ENCODE measurements at places on chromosomes 6 and 20.

DNA sequence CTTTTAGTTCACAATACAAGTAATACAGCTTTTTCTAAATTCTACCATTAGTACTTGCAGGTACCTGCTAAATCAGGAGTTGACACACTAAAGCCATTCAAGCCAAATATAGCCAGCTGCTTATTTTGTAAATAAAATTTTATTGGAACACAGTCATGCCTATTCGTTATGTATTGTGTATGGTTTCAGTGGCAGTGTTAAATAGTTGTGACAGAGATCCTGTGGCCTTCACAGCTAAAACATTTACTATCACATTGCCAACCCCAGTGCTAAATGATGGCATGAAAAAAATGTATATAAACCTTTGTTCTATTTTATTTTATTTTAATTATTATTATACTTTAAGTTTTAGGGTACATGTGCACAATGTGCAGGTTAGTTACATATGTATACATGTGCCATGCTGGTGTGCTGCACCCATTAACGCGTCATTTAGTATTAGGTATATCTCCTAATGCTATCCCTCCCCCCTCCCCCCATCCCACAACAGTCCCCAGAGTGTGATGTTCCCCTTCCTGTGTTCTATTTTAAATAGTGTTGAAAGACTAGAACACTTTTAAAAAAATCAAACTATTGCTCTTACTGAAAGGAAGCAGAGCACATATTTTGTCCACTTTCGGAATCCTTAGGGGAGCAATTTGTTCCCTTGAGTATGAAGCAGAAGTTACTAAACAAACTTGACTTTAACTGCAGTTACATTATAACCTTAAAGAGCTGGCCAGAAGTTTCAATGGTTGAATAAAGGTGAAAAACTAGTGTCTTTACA lies 115.7 kb downstream of the PRIM2 start:
- peak; percentile 30 for DNase-seq

DNA sequence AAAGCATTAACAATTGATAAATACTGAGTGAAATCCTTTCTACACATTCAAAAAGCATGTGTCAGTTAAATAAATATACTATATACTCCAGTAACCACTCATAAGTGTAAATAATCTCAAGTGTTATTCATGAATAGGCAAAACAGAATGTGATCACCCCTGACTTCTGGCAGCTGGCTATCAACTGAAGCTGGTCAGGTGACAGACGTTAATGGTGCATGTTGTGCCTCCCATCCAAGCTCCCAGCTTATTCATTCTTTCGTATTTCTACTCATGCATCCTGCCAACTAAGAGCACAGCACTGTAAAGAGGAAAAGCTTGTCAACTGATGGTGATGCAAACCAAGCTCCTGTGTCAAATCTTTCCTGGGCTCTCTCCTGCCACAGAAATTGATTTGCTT lies 7.7 kb downstream of the PSMB1 start:
- DNase-seq = no peak

- peak; percentile 21 for DNase-seq
Observed at GRCh38 chr20:35991142-35991771, 22.9 kb downstream of the CNBD2 start.

DNA sequence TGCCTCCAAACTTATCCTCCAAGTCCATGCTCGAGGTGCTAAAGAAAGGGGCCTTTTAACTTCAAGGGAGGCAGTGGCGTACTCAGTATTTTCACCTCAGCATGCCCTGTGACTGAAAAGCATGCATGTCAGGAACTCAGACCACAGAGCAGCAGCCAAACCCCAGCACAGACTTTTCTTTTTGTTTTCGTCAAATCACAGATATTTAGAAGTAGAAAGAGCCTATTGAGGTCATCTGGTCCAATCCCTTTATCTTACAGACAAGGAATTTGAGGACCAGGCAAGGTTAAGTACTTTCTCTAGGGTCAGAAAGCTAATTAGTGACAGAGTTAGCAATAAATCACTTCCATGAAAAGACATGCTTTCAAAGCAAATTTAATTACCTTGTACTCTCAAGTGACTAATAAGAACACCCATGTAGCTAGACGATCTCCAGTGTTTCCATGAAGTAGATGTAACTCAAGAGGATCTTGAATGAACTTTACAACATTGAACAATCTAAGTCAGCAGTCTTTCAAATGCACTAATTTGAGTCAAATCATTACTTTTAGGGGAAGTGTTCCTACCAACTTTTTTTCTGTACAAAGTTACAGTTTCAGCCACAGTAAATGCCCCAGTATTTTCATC lies 35.9 kb downstream of the MOXD1 start:
- peak; percentile 26 for DNase-seq

- DNase-seq = no peak
Observed at GRCh38 chr6:159532155-159532554, 160.9 kb downstream of the SOD2 start.

GRCh38 chr6:151001387-151002056 lies 136.0 kb downstream of the MTHFD1L start:
- DNase-seq = no peak

DNA sequence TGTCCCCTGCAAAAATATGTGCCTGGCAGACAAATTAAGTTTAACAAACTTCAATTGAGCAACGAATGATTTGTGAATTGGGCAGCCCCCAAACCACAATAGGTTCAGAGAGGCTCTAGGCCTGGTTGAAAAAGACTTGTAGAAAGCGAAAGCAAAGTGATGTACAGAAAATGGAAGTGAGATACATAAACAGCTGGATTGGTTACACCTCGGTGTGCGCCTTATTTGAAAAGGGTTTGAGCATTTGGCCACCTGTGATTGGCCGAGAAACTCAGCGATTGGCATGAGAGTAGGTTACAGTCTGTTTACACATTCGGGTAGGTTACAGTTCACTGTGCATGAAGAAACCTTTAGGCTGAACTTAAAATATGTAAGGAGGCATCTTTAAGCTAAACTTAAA lies 136.9 kb downstream of the CD83 start:
- no peak for DNase-seq

DNA sequence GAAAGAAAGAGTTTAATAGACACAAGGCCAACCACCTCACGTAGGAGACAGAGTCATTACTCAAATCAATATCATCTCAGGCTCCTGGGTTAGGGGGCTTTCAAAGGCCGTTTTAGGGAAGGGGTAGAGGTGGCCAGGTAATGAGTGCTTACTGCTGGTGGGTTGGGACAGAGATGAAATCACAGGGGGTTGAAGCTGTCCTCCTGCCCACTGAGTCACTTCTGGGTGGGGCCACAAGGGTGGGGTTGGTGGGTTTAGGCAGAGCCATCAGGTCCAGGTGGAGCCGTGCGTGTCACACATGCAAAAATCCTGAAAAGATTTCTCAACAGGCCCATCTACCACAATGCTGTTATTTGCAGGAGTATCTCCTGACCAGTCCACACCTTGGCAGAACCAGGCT lies 167.0 kb upstream of the EXOC2 start:
- no peak for DNase-seq

- no peak for DNase-seq
Observed at GRCh38 chr20:6697228-6697972, 70.1 kb upstream of the BMP2 start.

GRCh38 chr6:38703949-38704590 lies 1.1 kb upstream of the GLO1 start:
- no peak for DNase-seq

DNA sequence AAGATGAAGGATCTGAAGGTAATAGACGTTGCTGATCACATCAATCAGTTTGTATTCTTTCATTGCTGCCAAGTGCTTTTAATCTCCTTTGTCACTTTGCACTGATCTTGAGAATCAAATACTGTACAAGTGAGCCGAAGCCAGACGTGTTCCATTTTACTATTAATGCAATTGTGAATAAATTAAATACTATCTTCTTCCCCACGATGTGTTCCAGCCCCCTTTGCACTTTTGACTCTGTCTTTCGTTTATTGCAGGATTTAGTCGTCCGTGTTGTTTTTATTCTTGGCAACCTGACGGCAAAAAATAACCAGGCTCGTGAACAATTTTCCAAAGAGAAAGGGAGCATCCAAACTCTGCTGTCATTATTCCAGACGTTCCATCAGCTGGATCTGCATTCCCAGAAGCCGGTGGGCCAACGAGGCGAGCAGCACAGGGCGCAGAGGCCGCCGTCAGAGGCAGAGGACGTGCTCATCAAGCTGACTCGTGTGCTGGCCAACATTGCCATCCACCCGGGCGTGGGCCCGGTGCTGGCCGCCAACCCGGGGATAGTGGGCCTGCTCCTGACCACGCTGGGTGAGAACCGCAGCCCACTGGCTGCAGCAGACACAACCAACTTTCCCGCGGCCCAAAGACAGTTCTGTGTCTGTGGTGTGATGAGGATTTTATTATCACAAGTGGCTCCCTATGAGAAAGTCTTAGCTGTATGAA lies 104.7 kb downstream of the ARMC2 start:
- DNase-seq = no peak

DNA sequence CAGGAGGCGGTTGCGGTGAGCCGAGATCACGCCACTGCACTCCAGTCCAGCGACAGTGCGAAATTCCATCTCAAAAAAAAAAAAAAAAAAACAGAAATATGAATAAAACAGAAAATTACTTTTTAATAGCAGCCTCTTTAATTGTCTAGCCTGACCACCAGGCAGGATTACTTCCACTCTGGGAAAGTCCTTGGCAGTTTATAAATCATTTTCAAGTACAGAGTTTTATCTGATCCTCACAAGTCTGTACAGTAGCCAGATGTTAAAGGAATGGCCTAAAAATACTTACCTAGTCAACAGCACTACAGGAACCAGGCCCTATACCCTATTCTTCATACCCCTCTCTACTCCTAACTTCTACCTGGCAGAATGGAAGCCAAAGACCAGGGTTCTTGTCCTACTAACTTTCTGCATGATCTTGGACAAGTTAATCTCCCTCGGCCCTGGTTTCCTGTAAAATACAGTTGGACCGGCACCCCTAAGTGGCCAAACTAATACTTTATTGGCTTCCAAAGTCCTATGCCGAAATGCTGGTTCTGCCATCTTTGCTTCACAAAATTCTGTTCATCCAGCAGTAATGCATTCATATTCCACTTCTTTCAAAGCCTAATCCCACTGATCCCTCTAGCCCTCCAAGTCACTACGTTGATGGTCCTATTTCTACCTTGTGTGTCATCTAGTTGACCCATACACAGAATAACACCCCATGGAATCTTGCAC lies 1.9 kb downstream of the EIF2S2 start:
- DNase-seq = no peak

- peak; percentile 49 for DNase-seq
Observed at GRCh38 chr6:28606424-28607391, 81.0 kb downstream of the GPX5 start.

DNA sequence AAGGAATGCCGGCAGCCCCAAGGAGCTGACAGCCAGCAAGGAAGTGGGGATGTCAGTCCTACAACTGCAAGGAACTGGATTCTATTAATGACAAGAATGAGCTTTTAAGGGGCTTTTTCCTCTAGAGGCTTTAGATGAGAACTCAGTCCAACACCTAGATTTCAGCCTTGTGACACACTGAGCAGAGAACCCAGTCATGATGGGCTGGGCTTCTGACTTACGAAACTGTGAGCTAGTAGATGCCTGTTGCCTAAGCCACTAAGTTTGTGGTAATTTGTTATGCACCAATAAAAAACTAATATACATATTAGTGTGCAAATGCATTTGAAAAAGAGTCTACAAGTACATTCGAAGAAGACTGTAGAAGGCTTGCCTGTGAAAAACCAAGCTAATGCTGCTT lies 263.3 kb downstream of the SOX4 start:
- peak; percentile 50 for DNase-seq

DNA sequence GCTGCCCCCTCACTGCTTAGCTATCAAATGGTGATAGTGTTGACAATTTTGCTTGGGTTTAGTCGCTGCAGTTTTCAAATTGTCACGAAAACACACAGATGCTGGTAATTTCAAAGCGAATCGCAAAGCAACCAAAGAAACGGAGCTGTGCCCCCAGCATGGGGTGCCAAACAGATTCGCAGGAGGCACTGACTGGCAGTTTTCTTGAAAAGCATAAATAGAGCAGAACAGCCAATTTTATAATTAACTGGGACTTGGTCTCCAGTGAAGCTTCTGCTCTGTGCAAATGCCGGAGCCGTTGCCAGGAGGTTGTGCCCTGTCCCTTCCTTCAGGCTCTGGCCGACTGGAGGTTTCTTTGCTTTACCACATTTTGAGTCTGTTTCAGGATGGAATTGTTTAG lies 18.8 kb downstream of the ARHGAP40 start:
- DNase-seq = no peak

GRCh38 chr20:4459081-4459480 lies 262.6 kb upstream of the PRND start:
- DNase-seq = no peak

GRCh38 chr6:116547358-116547757 lies 1.9 kb upstream of the TRAPPC3L start:
- DNase-seq = no peak

GRCh38 chr6:71404145-71404966 lies 115.7 kb downstream of the OGFRL1 start:
- DNase-seq = peak; percentile 88

- DNase-seq = peak; percentile 66
Observed at GRCh38 chr20:35318502-35319157, 26.4 kb upstream of the FAM83C start.

DNA sequence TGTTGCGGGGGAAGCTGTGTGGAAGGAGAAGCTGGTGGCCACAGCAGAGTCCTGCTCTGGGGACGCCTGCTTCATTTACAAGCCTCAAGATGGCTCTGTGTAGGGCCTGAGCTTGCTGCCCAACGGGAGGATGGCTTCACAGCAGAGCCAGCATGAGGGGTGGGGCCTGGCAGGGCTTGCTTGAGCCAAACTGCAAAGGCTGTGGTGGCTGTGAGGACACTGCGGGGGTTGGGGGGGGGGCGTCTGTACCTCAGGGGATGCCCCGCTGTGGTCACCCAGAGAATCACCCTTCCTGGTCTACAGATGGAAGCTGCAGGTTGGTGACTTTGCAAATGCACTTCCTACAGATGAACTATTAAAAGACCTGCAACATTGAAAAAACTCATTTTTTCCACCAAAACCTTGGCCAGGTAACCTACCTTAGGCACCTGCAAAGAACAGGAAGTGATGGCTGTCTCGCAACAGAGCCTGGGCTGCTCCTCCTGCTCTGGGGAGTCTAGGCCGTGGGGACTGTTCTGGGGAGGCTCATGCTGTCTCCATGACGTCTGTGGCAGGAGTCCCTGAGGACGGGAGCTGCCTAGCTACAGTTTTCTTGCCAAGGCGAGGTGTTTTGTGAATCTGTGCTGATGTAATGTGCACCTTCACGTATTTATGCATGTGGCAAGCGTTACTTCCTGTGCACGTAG lies 7.3 kb downstream of the NPBWR2 start:
- DNase-seq = no peak

DNA sequence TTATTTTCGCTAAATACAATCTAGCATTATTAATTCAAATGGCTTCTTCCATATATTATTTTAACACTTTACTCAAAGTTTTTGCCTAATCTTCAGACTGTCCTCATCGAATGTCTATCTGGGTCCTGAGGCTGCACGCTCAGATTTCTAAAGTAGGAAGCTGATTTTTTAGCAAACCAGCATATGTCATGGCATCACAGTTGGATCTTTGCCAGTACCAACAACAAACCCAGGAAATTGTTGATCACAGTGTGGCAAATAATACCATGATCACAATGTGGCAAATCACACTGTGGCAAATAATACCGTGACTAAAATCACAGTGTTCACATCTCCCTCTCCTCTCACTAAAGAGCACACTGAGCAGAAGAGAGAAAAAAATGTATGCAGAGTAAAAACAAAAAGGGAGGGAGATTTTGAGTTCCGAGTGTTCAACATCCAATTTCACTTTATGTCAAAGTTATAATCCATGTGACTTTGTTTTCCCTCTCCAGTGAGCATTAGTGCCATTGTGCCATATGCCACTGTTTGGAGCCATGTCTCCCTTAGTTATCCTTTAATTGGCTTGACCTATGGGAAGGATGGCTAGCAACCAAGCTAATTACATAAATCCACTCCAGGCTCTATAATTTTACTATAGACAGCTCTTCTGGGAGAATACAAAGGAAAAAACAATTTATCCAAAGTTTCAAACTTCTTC lies 1059.6 kb downstream of the HACE1 start:
- no peak for DNase-seq
